ENCODE measurements at places on chromosomes 12 and 14. TPM values are rescaled to one million over a fixed set of nuclear protein-coding genes. Genes with fewer than 3 reads are reported as not detected.

Gene ADAM20
- total RNA-seq = 0.47 TPM

Gene HCAR3
- not detected for total RNA-seq

Gene SDR9C7
- not detected for total RNA-seq

Gene RHEBL1
- total RNA-seq = 2.3 TPM

Gene RDH11
- 65.3 TPM for total RNA-seq

Gene NINJ2
- total RNA-seq = 2.7 TPM

Gene C14orf180
- not detected for total RNA-seq

Gene OR6C6
- not detected for total RNA-seq

Gene TEX52
- total RNA-seq = not detected

Gene SIRT4
- 0.88 TPM for total RNA-seq

Gene LHX5
- not detected for total RNA-seq

Gene OAS2
- total RNA-seq = 80.4 TPM

Gene BICDL1
- total RNA-seq = not detected

Gene CCDC184
- total RNA-seq = 0.41 TPM

Gene PLD4
- total RNA-seq = not detected

Gene SLC17A8
- total RNA-seq = not detected

Gene SSPN
- total RNA-seq = 1.7 TPM

Gene EFS
- total RNA-seq = 0.24 TPM

Gene GXYLT1
- total RNA-seq = 25.7 TPM

Gene DERA
- 35.7 TPM for total RNA-seq

Gene PLEK2
- total RNA-seq = 13.8 TPM

Gene RABGGTA
- total RNA-seq = 28.7 TPM

Gene GARIN6
- total RNA-seq = not detected

Gene OR6C1
- total RNA-seq = not detected

Gene KERA
- not detected for total RNA-seq

Gene CLECL1
- not detected for total RNA-seq

Measured in glomerular endothelial cell (primary cell).